ENCODE measurements at places on chromosomes 3 and 15. TPM values are rescaled to one million over a fixed set of nuclear protein-coding genes. Genes with fewer than 3 reads are reported as not detected.

- DNase-seq: no peak
Measured at GRCh38 chr3:125143982-125144652, 68.4 kb downstream of the SLC12A8 start.

DNA sequence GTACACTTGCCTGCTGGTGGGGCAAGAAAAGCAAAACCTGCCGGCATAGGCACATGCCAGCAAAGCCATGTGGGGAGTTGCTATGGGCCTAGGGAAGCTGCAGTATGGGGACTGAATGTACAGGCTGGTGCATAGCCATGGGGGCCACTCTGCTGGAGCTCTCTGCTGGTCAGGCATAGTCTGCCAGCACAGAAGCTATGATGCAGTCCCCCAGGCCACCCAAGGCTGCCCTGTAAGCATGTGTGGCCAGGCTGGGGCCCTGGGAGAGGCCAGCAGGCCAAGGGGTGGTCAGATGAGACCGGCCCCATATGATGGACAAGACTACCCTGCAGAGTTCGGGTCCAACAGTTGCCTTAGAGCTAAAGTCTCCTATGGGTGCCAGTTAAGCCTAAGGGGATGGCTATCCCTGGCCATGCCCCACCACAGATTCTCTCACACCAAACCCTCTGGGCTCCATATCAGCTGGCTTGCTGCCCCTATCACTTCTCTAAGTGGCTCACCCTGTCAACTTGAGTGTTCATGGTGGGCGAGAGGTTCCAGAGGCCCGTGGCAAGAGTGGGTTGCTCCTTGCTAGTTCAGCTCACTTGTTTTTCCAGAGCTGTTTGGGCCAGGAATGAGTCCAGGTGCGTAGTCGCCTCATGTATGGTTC lies 41.8 kb downstream of the CEP63 start:
- no peak for DNase-seq

DNA sequence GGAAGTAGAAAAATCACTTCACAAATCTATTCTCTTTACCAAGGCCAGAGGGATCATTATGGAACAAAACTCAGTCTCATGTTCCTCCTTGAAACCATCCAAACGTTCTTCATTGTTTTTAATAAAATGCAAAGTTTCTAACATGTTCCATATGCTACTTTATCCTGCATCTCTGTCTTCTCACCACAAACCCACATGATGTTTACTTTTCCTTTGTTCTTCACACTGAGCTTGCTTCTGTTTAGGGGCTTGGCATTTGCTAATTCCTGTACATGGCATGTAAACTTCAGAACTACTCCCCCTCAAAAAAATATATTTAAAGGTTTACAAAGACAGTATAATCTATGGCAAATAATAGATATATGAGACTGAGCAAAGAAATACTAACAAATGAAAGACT lies 651.4 kb downstream of the OTOL1 start:
- no peak for DNase-seq

DNA sequence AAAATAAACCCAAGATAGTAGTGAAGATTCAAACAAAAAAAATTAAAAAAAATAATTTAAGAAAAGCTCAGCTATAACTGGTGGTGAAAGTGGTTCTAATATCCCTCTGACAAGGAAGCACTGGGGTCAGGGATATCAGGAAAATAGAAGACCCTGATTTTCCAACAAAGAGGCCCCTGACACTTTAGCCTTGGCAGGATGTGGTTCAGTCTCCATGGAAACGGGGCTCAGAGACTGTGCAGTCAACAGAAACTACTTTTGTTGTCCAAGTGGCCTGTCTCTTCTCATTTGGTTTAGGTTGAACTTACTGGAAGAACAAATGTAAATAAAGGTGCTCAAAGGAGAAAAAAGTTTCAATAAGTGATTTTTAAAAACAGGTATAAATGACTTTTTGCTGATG lies 27.2 kb downstream of the INTS14 start:
- peak; percentile 17 for DNase-seq

Gene KCNH8
- not detected for total RNA-seq

- no peak for DNase-seq
Measured at GRCh38 chr3:133479895-133480669, 80.2 kb downstream of the BFSP2 start.

- no peak for DNase-seq
Measured at GRCh38 chr3:72008226-72008996, 223.5 kb upstream of the PROK2 start.

- DNase-seq: peak; percentile 17
Measured at GRCh38 chr3:66037986-66038369, 740 bp downstream of the MAGI1 start.

- no peak for DNase-seq
Measured at GRCh38 chr3:66303491-66303901, 82.7 kb downstream of the SLC25A26 start.

GRCh38 chr3:66348704-66349103 lies 127.9 kb downstream of the SLC25A26 start:
- DNase-seq: no peak

DNA sequence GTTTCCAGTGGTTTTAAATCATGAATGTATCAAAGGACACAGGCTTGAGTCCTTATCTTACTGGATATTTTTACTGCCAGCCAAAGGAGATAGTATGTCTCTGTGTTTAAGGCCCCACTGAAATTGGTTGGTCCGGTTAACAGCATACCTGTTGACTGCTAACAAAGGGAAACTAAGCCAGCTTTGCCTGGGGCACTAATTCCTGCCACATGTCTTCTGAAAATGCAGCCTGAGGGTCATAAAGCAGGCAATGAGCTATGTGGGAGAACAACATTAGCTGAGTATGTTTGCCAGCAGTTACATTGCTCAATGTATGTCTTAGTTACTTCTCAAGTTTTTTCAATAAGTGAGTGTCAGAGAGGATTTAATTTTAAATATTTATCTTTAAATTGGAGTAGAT lies 12.4 kb downstream of the PLS1 start:
- DNase-seq: no peak

All from heart right ventricle (tissue), 16 donors.